ENCODE measurements at places on chromosomes 3 and 15. TPM values are rescaled to one million over a fixed set of nuclear protein-coding genes. Genes with fewer than 3 reads are reported as not detected.

Gene UTS2B
- 10.3 TPM for total RNA-seq

Gene CORO2B
- total RNA-seq: 10.5 TPM

Gene A4GNT
- not detected for total RNA-seq

Gene PRR20G
- total RNA-seq: not detected

Gene SLC22A13
- total RNA-seq: not detected

Gene ARHGAP11A
- 34.8 TPM for total RNA-seq

Gene SYNPR
- total RNA-seq: not detected

Gene PLSCR2
- not detected for total RNA-seq

Gene CYP11A1
- 0.10 TPM for total RNA-seq

Gene SNRPN
- total RNA-seq: 132 TPM

Gene NMNAT3
- 3.2 TPM for total RNA-seq

Gene XYLB
- 2.2 TPM for total RNA-seq

Measured in M059J (cell line).